ENCODE measurements at places on chromosomes 3 and 15.

GRCh38 chr3:9750556-9751411, 1.0 kb downstream of the OGG1 start:
- DNase-seq, result no peak

DNA sequence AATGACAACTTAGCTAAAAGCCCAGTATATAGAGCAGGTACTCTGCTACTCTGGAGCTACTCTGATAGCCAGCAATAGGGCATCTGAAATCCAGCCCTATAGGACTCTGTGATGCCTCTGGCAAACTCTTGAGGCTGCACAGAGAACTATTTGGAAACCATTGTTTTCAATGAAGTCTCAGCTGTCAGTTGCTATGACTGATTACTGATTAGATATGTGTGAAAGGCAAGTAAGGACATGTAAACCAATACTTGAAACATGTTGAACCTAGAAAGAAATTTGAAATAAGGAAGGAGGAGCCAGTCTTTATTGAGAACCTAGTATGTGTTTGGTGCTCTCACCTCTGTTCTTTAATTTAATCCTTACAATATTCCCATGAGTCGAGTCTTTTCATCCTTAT, 40.2 kb upstream of the CRTC3 start:
- DNase-seq, result no peak

DNA sequence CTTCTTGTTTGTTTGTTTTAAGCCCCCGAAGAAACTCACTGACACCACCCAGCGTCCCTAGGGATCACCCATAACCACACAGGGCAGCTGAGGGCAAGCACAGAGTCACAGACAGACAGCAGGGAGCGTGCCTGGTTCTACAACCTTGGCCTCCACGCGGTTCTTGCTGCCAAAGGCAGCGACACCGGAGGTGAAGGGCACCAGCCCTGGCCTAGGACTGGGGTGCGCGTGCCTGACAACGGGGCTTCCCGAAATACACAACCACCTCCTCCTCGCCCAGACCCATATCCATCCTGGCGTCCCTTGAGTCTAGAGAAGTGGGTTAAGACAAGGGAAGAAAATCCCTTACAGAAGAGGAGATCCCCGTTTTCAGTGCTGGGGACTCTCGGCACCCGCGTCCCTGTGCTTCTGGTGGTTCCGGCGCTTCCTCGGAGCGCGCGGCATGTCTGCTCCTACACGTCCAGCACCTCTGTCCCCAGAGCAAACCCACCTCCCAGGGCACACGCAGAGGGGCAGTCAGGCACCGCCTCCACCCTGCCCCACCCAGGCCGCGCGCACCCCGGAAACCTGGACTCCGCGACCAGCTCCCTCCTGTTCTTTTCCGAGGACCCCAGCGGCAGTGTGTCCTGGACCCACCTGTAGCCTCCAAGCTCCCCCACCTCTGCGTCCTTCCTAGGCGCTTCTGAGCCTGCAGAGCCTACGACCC, 911 bp downstream of the RFTN1 start:
- peak; percentile 39 for DNase-seq

GRCh38 chr15:72782274-72783003, 1.1 kb downstream of the ADPGK start:
- DNase-seq, result no peak

- DNase-seq, result no peak
These were observed 85.3 kb downstream of the PIK3R4 start for GRCh38 chr3:130661140-130661891.

- DNase-seq, result peak; percentile 39
These were observed 66.1 kb upstream of the NR2F2 start for GRCh38 chr15:96264351-96264798.

GRCh38 chr3:168596175-168596823, 500.6 kb upstream of the GOLIM4 start:
- DNase-seq, result no peak

DNA sequence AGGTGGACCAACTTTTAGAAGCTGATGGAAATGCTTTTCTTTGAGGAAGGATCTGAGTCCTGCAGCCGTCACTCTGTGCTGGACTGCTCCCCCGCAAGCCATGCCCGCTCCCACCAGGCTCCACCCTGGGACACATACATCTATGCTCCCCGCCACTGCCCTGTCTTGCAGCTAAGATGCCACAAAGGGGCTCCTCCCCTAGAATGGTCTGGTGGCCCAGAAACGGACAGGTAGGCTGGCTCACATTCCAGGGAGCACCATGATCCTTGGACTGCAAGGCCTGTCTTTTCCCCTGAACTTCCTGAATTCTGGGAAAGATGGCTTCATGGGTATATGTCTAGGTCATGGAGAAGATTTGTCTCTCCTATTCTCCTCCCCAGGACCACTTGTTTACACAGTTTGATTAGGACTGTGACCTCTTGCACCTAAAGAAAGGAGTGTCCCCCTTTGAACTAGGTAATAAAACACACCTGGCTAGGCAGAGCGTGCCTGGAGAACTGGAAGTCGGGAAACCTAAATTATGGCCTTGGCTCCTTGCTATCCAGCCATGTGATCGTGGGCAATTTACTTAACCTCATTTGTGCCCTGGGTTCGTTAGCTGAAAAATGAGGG, 220.9 kb upstream of the BHLHE40 start:
- no peak for DNase-seq

- DNase-seq, result peak; percentile 40
These were observed 305.9 kb downstream of the CACNA2D3 start for GRCh38 chr3:54427941-54428871.

- DNase-seq, result peak; percentile 87
These were observed at the start of gene ZNF502 for GRCh38 chr3:44712455-44713075. Gene ZNF502, plus strand, starts transcription at chr3:44712660. Its CDS starts 7,602 bp downstream, at chr3:44720262.

GRCh38 chr3:57109437-57110199, 49.2 kb downstream of the SPATA12 start:
- DNase-seq, result no peak

GRCh38 chr15:57481038-57481705, 104.9 kb downstream of the CGNL1 start:
- DNase-seq, result no peak

DNA sequence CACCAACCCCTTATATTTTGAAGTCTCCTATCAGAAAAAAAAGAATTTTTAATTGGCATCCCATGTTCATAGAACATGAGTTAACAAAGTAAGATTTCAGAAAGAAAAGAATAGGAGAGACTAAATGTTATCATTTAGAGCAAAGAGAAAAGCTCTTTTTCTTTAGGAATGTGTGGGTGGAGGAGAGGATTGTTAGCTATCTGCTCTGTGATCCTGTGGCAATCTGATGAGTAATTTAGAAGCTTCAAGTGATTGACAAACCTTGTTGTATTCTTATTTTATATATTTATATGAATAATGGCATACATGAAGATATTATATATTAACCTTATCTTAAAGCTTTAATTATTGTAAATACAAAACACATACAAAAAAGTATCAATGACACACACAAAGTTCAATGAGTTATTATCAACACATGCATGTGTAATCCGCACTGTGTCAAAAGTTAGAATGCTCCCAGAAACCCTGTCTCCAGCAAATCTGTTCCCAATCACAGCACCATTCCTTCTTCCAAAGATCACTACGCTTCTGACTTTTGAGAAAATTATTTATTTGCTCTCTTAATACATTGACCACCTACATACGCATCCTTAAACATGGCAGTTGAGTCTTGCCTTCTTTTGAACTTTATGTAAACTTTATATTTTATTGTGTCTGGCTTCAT, 907.4 kb downstream of the MCTP2 start:
- no peak for DNase-seq

- DNase-seq, result no peak
These were observed 11.5 kb upstream of the TRPM7 start for GRCh38 chr15:50698101-50698500.

DNA sequence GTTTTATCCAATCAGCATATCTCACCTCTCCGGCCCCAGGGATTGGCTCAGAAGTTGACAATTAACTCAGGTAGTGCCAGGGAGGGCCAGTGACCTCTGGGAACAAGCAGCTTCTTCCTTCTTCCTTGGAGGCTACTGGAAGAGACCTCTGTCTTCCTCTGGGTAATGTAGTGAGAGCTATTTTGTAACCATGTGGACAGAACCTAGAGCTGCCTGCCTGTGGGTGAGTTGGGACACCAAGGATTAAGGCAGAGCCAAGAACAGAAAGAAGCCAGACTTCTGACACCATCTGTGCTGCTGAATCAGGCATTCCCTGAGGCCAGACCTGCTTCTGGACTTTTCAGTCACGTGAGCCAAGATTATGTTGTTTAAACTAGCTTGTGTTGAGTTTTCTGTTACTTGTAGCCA, 5.9 kb upstream of the NDUFAF1 start:
- DNase-seq, result no peak

DNA sequence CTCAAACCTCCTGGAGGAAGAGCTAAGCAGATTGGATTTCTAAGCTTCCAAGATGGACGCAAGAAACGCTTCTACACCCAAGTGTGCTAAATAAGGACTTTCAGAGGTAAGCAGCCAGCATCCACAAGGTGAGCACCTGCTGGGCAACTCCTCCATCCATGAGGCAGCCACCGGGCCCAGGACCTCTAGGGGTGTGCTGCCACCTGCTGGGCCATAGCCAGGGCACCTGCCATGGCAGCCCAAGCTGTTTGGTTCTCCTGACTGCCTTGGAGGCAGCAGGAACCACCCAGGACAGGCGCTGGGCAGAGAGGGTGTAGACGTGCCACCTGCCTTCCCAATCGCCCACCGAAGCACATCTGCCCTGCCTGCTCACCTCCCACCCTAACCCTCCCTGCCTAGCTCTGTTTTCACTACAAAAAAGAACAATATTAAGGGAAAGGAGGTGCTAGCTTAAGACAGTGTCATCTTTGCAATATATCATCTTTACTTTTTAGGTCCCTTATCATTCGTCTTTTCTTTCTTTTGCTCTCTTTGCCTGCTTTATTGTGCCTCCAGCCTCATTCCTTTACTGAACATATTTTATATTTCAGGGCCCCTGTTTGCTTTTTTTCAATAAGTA, 12.9 kb downstream of the C15orf62 start:
- DNase-seq, result peak; percentile 50

GRCh38 chr3:52068730-52069129, 12.4 kb upstream of the DUSP7 start:
- no peak for DNase-seq

DNA sequence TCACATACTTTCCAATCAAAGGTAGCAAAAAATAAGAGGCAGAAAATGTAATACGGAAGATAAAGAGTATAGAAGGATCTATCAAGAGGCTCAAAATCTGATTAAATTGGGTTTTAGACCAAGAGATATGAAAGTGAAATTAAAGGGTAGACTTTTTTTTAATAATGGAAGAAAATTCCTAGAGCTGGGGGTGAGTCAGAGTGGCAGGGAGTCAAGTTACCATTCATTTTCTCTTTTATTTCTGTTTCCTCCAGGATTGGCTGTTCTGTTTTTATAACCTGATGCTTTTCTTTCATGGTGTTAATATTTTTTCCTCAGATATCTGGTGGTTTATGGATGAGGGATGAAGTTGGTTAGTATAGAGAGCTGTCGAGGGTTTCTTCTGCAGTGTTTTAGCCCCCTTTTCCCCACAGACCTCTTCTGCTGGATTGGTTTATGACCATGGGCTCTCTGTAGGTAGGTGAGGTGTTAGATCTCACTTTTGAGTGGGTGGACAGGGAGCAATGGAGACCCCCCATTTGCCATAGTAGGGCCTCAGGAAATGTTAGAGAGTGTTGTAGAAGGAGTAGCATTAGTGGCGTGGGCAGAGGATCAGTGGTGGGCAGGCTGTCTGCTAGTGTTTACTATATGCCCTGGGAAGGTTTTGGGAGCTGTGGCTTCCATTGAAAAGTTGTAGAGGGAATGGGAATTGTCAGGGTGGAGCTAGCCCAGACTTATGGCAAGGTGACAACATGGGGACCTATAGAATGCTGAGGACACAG, 201.6 kb upstream of the GOLGA6L4 start:
- no peak for DNase-seq

Data from ovary (tissue), 10 donors.